Naive thymus-derived CD8-positive, alpha-beta T cell (primary cell): ENCODE measurements at places on chromosomes 7 and 10. TPM values are rescaled to one million over a fixed set of nuclear protein-coding genes. Genes with fewer than 3 reads are reported as not detected.

DNA sequence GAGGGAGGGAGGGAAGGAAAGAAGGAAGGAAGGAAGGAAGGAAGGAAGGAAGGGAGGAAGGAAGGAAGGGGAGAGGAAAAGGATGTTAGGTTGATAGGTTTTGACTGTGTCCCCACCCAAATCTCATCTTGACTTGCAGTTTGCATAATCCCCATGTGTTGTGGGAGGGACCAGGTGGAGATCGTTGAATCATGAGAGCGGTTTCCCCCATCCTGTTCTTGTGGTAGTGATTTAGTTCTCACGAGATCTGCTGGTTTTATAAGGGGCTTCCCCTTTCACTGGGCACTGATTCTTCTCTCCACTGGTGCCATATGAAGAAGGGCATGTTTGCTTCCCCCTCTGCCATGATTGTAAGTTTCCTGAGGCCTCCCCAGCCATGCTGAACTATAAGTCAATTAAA lies 15.1 kb upstream of the NUDCD3 start:
- peaks cover 13% of the 10 kb centered on the region for H3K36me3 ChIP-seq
- no peaks in the 10 kb centered on the region for H3K4me1 ChIP-seq
- H3K27ac ChIP-seq, result no peak overlapping the region
- no peaks in the 10 kb centered on the region for H3K27me3 ChIP-seq
- no peak overlapping the region for H3K4me3 ChIP-seq
- no peak for DNase-seq

DNA sequence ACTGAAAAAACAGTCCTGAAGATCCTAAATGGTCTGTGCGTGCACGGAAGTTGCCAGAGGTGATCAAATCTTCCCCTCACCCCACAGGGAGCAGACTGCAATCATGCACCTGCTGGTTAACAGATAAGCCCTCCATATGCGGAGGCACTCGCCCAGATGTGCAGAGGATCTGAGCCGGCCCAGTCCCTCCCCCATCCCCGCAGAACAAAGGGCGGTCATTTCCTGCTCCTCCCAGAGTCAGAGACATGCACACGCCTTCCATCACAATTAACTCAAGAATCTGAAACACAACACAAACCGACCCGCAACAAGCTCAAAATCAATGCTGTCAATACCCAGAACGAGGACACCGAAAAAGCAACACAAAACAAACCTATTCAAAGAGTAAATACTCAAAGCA lies 24.2 kb downstream of the CRTAC1 start:
- no peaks in the 10 kb centered on the region for H3K36me3 ChIP-seq
- DNase-seq, result no peak
- peaks cover 6% of the 10 kb centered on the region for H3K4me1 ChIP-seq
- peaks cover 11% of the 10 kb centered on the region for H3K27me3 ChIP-seq
- H3K27ac ChIP-seq, result no peak overlapping the region

The FAM171A1 gene
- total RNA-seq, result 6.9 TPM

The PDK4 gene
- total RNA-seq, result 1.7 TPM

The CCDC146 gene
- total RNA-seq, result 11.5 TPM

The HOXA3 gene
- total RNA-seq, result not detected

GRCh38 chr10:63666836-63667383 lies 145.7 kb downstream of the REEP3 start:
- DNase-seq, result no peak
- H3K36me3 ChIP-seq, result no peaks in the 10 kb centered on the region
- no peaks in the 10 kb centered on the region for H3K4me1 ChIP-seq
- H3K27me3 ChIP-seq, result no peaks in the 10 kb centered on the region
- no peak overlapping the region for H3K4me3 ChIP-seq

- H3K36me3 ChIP-seq, result peaks cover 16% of the 10 kb centered on the region
- peak overlapping the region; percentile 98 for H3K27ac ChIP-seq
- no peaks in the 10 kb centered on the region for H3K27me3 ChIP-seq
- peak; percentile 84 for DNase-seq
- H3K4me1 ChIP-seq, result peaks cover 100% of the 10 kb centered on the region
- peak overlapping the region; percentile 66 for H3K4me3 ChIP-seq
Measured at GRCh38 chr10:71748671-71749191, 24.6 kb downstream of the VSIR start.

The SEMA3E gene
- total RNA-seq, result not detected

DNA sequence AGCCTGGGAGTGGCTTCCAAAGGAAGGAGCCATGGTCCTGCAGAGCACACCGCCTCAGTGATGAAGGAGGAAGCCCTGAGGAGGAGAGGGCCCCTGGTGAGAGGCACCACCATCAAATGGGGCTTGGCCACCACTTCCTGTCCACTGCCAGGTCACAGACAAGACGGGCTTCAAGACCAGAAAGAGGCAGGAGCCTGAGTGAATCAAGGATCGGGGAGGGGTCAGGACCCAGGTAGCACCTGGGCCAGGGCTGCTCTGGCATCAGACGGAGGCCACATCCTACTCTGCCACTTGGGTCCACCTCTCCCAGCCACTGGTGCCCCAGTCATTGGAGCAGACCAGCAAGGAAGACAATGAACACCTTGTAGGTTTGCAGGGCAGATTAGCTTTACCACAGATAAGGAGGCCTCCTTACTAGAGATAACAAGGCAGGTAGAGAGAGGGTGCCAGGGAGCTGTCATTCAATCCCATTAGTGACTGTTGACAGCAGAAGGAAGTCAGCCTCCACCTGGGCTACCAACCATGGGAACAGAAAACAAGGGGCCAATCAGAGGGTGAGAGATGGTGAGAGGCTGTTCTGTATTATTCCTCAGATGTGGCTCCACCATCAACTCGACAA lies 143.4 kb downstream of the TNS3 start:
- no peak overlapping the region for H3K27ac ChIP-seq
- DNase-seq, result no peak
- no peak overlapping the region for H3K4me3 ChIP-seq
- no peaks in the 10 kb centered on the region for H3K36me3 ChIP-seq

DNA sequence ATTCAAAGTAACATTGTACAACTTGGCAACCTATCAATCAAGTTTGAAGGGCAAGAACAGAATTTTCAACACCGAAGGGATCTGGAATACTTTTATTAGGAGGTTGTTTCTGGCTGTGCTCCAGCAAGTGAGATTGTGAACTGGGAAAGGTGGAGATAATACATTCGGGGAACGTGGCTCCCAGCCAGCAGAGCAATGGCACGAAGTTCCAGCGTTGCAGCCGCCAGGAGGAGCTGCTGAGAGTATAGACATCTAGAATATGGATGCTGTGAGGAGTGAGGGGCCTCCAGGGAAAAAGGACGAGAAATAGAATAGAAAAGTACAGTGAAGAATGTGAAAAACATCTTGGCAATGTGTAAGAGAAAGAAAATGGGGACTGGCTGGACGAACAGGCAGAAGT lies 69.5 kb downstream of the TCERG1L start:
- no peaks in the 10 kb centered on the region for H3K4me1 ChIP-seq
- H3K27ac ChIP-seq, result no peak overlapping the region
- H3K36me3 ChIP-seq, result no peaks in the 10 kb centered on the region
- H3K4me3 ChIP-seq, result no peak overlapping the region

DNA sequence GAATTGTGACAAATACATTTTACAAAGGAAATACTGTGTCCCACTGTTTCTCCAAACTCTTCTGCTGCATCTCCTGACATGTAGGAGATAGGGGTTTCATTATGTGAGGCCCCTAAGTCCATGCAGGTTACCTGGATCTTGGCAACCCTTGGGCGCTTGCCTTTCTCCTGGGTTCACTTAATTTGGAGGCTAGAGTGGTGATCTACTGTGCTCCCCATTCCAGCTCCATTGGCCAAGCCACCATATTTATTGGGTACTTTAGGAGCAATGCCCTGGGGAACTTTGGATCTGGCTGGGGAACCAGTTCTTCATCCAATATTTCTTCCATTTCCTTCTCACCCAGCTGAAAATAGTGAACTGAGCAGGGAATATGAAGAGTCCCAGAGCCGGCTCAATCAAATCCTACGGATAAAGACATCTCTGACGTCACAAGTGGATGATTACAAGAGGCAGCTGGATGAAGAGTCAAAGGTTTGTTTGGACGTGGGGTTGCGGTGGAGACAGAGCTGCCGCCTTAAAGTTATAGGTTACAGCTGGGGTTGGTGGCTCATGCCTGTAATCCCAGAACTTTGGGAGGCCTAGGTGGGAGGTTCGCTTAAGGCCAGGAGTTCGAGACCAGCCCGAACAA lies 18.5 kb downstream of the MYH16 start:
- no peaks in the 10 kb centered on the region for H3K4me1 ChIP-seq
- H3K36me3 ChIP-seq, result no peaks in the 10 kb centered on the region
- H3K4me3 ChIP-seq, result no peak overlapping the region
- no peaks in the 10 kb centered on the region for H3K27me3 ChIP-seq
- DNase-seq, result no peak
- H3K27ac ChIP-seq, result no peak overlapping the region

DNA sequence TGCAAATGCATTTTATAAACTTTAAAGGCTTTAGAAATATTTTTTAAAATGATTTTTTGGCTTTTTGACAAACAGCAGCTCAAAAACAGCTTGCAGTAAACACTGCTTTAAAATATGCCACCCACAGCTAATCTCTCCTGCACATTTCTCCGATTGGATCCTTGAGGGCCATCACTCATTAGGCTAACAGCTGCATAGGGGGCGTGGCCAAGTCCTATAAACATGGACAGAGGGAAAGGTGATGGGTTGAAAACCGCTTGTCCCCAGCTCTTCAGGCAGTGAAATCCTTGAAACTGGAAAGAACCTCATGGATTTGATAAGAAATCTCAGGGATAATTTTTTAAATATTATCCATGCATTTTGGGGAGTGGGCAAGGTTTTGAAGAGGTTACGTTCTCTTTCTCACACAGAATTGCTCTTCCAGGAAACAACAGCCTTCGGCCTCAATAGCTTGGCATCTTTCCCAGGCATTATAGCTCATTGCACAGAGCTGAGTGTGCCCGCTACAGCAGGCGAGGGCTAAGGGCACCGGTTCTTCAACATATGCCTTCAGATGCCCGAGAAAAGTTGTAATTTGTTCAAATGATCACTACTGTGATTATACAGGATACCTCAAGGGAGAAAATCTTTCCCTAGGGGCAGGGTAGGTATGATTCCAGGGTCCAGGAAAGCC lies 1.7 kb downstream of the PLEKHS1 start:
- no peak for DNase-seq
- no peak overlapping the region for H3K4me3 ChIP-seq
- H3K36me3 ChIP-seq, result no peaks in the 10 kb centered on the region
- H3K27ac ChIP-seq, result no peak overlapping the region
- H3K4me1 ChIP-seq, result no peaks in the 10 kb centered on the region

DNA sequence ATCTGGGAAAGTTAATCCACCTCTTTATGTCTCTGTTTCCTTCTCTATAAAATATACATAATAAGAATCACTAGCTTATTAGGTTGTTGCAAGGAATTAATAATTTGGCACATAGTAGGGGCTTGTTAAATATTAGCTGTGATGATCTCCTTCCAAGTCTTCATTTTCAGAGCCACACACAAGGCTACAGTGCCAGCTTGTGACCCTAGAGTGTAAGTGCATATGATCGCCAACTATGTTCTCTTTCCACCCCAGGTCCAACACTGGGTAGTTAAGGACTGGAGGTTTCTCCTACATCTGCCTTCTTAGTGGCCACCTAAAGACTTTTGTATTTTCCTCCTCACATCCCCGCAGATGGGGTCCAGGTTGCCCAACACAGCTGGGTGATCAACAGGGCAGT lies 17.9 kb upstream of the ACSM6 start:
- no peaks in the 10 kb centered on the region for H3K4me1 ChIP-seq
- no peaks in the 10 kb centered on the region for H3K27me3 ChIP-seq
- no peak for DNase-seq
- no peaks in the 10 kb centered on the region for H3K36me3 ChIP-seq

The PLXNA4 gene
- total RNA-seq, result 0.05 TPM

GRCh38 chr7:82358923-82359322 lies 84.7 kb downstream of the CACNA2D1 start:
- no peak for DNase-seq
- no peak overlapping the region for H3K4me3 ChIP-seq
- H3K36me3 ChIP-seq, result no peaks in the 10 kb centered on the region
- H3K27ac ChIP-seq, result no peak overlapping the region
- H3K27me3 ChIP-seq, result no peaks in the 10 kb centered on the region
